ENCODE measurements at places on chromosomes 4 and X. TPM values are rescaled to one million over a fixed set of nuclear protein-coding genes. Genes with fewer than 3 reads are reported as not detected.

GRCh38 chr4:113809311-113809710, 47.8 kb upstream of the CAMK2D start:
- DNase-seq = peak; percentile 9

- DNase-seq = no peak
Observed at GRCh38 chr4:15652841-15653240, 2.3 kb downstream of the FBXL5 start.

DNA sequence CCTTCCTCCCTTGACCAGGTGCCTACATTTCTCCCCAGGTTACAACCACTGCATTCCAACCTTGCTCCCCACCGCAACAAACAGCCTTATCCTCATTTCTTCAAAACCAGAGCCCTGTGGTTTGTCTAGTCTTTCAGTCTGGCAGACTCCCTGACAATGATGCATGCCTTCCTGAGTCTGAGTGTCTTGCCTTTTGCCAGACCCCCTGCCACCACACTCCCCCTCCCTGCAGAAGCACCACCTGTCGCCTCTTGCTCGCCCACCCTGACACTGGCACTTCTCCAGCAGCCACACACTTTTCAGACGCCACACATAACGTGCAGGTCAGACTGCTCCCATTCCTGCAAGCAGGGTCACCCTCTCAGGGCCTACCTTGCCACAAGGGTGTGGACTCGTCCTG, 349.2 kb upstream of the NOCT start:
- peak; percentile 8 for DNase-seq

The DTHD1 gene
- not detected for total RNA-seq

DNA sequence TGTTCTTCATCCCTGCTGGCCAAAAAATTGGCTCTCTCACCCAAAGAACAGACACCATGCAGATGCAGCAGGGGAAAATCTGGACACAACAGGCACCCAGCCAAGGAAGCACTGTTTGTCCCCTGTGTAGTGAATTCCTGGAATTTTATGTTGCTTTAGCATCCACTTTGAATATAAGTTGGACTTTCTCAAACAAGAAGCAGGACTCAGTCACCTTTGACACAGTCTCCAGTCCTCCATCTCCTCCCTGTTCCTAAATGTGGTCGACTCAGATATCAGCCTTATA, 11.8 kb downstream of the ZNF182 start:
- no peak for DNase-seq

The SPANXB1 gene
- 131 TPM for total RNA-seq

Data from Daoy (cell line).